HepG2 (cell line): ENCODE measurements at places on chromosomes 3 and 15.

DNA sequence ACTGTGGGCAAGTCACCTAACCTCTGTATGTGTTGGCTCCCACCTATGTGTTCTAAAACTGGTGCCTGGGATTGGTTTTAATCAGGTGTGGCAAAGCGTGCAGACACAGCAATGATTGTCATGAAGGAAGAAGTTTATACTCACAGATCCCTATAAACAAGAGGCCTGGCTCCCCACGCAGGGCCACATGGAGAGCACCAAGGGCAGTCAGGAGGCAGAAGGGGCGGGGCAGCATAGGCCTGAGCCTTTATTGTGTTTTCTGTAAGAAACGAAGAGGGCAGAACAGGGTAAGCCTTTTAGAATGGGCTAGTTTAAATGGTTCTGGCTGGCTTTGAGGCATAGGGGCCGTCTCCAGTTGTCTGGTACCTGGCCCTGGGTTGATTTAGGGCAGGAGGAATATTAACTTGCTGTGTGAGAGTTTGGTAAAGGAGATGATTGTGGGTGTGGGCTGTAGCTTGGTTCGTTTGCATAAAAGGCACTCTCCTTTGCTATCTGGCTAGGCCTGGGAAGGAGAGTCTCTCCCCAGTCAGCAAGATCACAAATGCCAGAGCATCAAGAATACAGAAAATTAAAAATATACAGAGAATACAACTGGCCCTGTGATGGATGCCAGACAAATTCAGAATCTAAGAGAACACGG, 2.2 kb upstream of the FBXW12 start:
- no peak overlapping the region for H3K27ac ChIP-seq
- H3K4me1 ChIP-seq, result peaks cover 9% of the 10 kb centered on the region; the same call in 1 of the 2 replicates
- H3K36me3 ChIP-seq, result no peaks in the 10 kb centered on the region
- H3K4me3 ChIP-seq, result no peak overlapping the region
- 0 out of 2 replicates have a peak, but pooled peaks cover 1% of the 10 kb centered on the region for H3K27me3 ChIP-seq

GRCh38 chr3:56917361-56918110, 115.8 kb upstream of the ARHGEF3 start:
- DNase-seq, result no peak
- H3K27me3 ChIP-seq, result no peaks in the 10 kb centered on the region
- H3K4me1 ChIP-seq, result no peaks in the 10 kb centered on the region
- H3K36me3 ChIP-seq, result no peaks in the 10 kb centered on the region

DNA sequence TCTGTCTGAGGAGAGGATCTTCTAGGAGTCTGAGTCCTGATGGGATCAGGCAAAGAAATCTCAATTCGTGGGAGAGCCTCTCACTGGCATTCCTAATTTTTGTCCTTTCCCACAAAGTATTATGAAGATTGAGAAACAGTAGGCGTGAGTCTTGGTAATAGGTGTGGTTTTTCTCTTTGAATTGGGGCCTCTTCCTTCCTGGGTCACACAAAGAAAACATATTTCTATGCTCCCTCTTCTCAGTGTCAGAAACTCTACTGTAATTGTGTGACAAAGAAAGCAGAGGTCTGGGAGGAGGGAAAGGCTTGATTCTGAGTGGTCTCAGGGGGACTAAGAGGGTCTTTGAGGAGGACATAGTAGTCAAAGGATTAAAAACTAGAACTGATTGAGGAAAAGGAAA, 6.0 kb downstream of the GABRR3 start:
- no peak for DNase-seq
- H3K27ac ChIP-seq, result no peak overlapping the region
- peaks cover 13% of the 10 kb centered on the region; the same call in 1 of the 2 replicates for H3K4me1 ChIP-seq
- H3K4me3 ChIP-seq, result no peak overlapping the region
- H3K27me3 ChIP-seq, result peaks cover 3% of the 10 kb centered on the region; the same call in 2 of the 3 replicates

- no peaks in the 10 kb centered on the region for H3K4me1 ChIP-seq
- DNase-seq, result no peak
- no peak overlapping the region for H3K27ac ChIP-seq
- no peaks in the 10 kb centered on the region; the same call in none of the 2 replicates for H3K27me3 ChIP-seq
Observed at GRCh38 chr3:170738766-170739165, 131.2 kb downstream of the RPL22L1 start.

DNA sequence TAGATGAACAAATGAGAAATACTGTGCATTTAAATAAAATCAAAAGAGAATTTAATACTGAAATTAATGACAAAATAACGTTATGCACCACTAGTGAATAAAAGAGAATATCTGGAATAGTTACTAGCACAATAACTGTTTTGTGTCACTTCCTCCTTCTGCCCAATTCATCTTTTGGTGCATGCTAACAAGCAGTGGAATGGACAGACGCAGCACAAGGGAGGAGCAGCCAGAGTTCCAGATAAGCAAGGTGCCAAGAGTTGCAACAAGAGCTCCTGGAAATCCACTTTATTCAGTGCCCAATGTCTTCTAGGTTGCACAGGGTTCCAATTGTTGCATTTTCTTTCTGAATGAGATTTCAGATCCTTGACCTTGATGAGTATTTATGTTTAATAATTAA, 66.5 kb upstream of the PLXND1 start:
- H3K27me3 ChIP-seq, result no peaks in the 10 kb centered on the region
- no peak for DNase-seq
- H3K4me3 ChIP-seq, result no peak overlapping the region
- no peak overlapping the region for H3K27ac ChIP-seq
- peaks cover 30% of the 10 kb centered on the region for H3K36me3 ChIP-seq

- H3K27me3 ChIP-seq, result no peaks in the 10 kb centered on the region; the same call in 1 of the 2 replicates
- no peaks in the 10 kb centered on the region for H3K4me1 ChIP-seq
- H3K27ac ChIP-seq, result no peak overlapping the region
- DNase-seq, result no peak
- no peak overlapping the region for H3K4me3 ChIP-seq
- no peaks in the 10 kb centered on the region for H3K36me3 ChIP-seq
Observed at GRCh38 chr15:31476236-31476810, 149.7 kb downstream of the KLF13 start.

GRCh38 chr15:39558421-39558820, 22.5 kb upstream of the THBS1 start:
- H3K4me1 ChIP-seq, result no peaks in the 10 kb centered on the region
- H3K27me3 ChIP-seq, result no peaks in the 10 kb centered on the region
- no peak overlapping the region for H3K27ac ChIP-seq
- DNase-seq, result no peak

DNA sequence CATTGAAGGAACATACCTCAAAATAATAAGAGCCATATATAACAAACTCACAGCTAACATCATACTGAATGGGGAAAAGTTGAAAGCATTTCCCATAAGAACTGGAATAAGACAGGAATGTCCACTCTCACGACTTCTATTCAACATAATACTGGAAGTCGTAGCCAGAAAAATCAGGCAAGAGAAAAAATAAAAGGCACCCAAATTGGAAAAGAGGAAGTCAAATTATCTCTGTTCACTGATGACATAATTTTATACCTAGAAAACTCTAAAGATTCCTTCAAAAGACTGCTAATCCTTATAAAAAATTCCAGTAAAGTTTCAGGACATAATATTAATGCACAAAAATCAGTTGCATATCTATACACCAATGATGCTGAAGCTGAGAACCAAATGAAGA, 34.9 kb downstream of the SLC2A2 start:
- H3K4me3 ChIP-seq, result no peak overlapping the region
- H3K27me3 ChIP-seq, result no peaks in the 10 kb centered on the region
- no peak overlapping the region for H3K27ac ChIP-seq
- no peak for DNase-seq

DNA sequence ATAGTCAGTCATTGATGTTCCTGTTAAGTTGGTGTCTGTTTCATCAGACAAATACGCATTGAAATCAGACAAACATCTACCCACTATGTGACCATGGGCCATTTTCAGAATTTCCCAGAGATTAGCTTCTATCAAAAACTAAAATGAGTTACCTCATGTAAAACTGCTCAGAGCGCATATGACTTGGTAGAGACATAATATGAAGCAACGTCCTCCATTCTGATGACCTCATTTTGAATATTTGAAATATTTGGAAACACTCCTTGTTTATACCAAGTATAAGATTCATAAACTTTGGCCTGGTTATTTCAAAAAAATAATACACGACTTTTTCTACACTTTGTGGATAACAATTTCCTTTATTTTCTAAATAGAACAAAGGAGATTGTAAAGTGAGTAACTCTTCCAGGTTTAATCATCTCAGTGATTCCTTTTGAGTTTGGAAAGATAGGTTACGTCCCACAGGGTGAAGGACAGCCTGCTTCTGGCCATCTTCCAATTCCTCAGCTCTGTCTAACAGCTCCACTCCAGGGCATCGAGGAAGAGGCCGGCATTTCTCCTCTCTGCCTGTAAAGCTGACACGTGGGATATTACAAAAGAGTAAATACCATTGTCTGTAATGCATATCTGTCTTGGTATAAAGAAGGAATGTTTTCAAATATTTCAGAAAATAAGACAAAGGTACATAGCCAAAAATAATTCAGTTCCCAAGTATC, 122.6 kb downstream of the CADM2 start:
- no peaks in the 10 kb centered on the region for H3K27me3 ChIP-seq
- H3K36me3 ChIP-seq, result no peaks in the 10 kb centered on the region
- no peak for DNase-seq
- no peak overlapping the region for H3K27ac ChIP-seq

DNA sequence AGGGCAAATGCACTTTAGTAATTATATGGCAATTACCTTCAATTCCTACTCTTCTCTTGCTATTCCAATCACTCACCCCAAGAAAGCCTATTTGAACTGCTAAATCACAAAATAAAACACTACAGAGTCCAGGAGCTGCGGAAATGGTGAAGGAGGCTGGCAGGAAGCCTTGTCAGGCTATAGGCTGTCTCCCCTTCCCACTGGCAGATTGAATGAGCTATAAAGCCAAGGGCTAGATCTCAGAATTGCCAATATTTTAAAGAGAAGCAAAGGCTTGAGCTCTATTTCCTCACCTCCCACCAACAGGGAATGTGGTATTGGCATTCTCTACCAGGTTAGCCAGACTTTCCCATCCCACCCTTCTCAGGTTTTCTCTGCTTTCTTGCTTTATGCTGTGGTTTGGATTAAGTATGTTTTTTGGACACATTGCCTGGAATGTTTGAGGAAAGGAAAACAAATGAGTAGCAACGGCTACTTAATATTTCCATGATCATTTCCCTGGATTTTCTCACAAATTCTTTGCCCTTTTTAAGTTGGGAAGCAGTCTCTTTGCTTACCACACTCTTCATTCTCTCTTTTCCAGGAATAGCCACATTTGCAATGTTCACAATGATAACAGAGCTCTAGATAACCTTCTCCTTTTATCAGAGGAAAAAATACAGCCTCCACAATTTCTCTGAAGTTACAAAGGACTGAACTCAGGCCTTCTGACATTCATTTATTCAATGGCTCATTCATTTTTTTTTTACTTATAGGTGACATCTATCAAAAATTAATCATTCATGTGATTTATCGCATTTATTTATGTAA, 1125.4 kb downstream of the ROBO1 start:
- no peaks in the 10 kb centered on the region for H3K27me3 ChIP-seq
- DNase-seq, result no peak
- H3K36me3 ChIP-seq, result peaks cover 20% of the 10 kb centered on the region; the same call in 2 of the 3 replicates
- no peaks in the 10 kb centered on the region for H3K4me1 ChIP-seq

GRCh38 chr3:25289663-25290062, 138.4 kb upstream of the RARB start:
- DNase-seq, result no peak
- no peak overlapping the region for H3K27ac ChIP-seq
- no peaks in the 10 kb centered on the region for H3K36me3 ChIP-seq
- H3K4me1 ChIP-seq, result no peaks in the 10 kb centered on the region
- no peaks in the 10 kb centered on the region for H3K27me3 ChIP-seq
- no peak overlapping the region for H3K4me3 ChIP-seq

- no peak overlapping the region for H3K27ac ChIP-seq
- no peaks in the 10 kb centered on the region for H3K27me3 ChIP-seq
- H3K36me3 ChIP-seq, result no peaks in the 10 kb centered on the region
- H3K4me1 ChIP-seq, result no peaks in the 10 kb centered on the region
Observed at GRCh38 chr3:177681852-177682251, 484.6 kb upstream of the TBL1XR1 start.

GRCh38 chr3:52848617-52849016, 13.8 kb upstream of the MUSTN1 start:
- H3K36me3 ChIP-seq, result peaks cover 9% of the 10 kb centered on the region; the same call in 1 of the 3 replicates
- peaks cover 25% of the 10 kb centered on the region for H3K4me1 ChIP-seq
- no peaks in the 10 kb centered on the region for H3K27me3 ChIP-seq
- no peak overlapping the region for H3K4me3 ChIP-seq
- no peak for DNase-seq
- no peak overlapping the region for H3K27ac ChIP-seq

- no peaks in the 10 kb centered on the region for H3K27me3 ChIP-seq
- no peak for DNase-seq
- no peaks in the 10 kb centered on the region for H3K36me3 ChIP-seq
- peaks cover 11% of the 10 kb centered on the region for H3K4me1 ChIP-seq
- H3K27ac ChIP-seq, result no peak overlapping the region
Observed at GRCh38 chr3:39323494-39323893, 6.0 kb upstream of the CCR8 start.

DNA sequence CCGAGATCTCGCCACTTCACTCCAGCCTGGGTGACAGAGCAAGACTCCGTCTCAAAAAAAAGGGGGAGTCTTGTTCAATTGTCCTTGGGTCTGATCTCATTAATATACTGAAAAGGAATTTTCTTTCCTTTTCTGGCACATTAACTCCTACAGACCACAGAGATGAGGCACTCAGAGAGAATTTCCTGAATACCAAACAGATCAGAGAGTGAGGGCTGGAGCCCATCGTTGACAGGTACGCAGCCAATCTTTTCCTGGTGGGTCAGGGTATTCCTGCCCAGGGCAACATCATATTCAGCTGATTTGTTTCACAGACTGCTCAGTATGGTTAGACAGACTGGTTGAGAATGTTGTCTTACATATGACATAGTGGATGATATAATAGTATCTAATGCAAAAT, 82.8 kb upstream of the TNFSF10 start:
- peaks cover 17% of the 10 kb centered on the region for H3K4me1 ChIP-seq
- DNase-seq, result no peak

- no peaks in the 10 kb centered on the region for H3K4me1 ChIP-seq
- DNase-seq, result no peak
- no peak overlapping the region for H3K4me3 ChIP-seq
Observed at GRCh38 chr15:37002041-37002672, 98.2 kb downstream of the MEIS2 start.

GRCh38 chr15:65938604-65939003, 69.3 kb downstream of the RAB11A start:
- DNase-seq, result no peak
- H3K27ac ChIP-seq, result no peak overlapping the region
- no peaks in the 10 kb centered on the region for H3K4me1 ChIP-seq
- no peaks in the 10 kb centered on the region for H3K36me3 ChIP-seq

DNA sequence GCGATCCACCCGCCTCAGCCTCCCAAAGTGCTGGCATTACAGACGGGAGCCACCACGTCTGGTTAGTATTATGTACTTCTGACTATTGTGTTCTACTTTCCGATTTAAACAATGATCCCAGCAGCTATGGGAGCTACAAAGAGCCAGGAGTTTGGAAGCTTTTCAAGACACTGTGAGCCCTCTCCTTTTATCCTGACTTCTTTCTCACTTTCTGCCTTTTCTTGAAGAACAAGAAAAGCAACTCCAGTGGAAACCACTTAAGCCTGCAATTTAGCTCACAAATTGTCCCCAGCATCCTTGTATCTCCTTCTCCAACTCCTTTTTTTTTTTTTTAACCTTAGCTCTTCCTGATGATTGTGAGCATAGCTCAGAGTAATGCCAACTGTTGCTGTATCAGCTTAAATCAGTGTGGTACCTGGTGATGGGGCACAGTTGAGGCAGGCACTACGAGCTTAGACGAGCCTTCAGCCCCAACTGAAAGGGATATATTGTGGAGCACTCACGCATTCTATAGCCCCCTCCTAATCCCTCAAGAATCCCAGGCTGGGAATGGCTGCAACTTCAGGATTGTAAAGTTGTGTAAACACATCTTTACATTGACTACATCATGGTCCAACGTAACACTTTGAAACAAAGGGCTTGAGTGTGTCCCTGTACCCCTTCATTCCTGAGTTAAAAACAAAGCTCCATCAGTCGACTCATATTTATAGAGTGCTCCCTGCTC, 677.0 kb downstream of the FHIT start:
- no peaks in the 10 kb centered on the region for H3K27me3 ChIP-seq
- no peaks in the 10 kb centered on the region for H3K36me3 ChIP-seq
- no peak for DNase-seq
- no peak overlapping the region for H3K4me3 ChIP-seq
- no peak overlapping the region for H3K27ac ChIP-seq
